Temporal lobe (tissue), 4 donors: ENCODE measurements at places on chromosomes 4 and X. TPM values are rescaled to one million over a fixed set of nuclear protein-coding genes. Genes with fewer than 3 reads are reported as not detected.

The HTR2C gene
- total RNA-seq: 1.5 TPM

The DCX gene
- 461 TPM for total RNA-seq

The BEX5 gene
- total RNA-seq: 36.1 TPM

The BBS7 gene
- total RNA-seq: 34.4 TPM

The OCIAD2 gene
- total RNA-seq: 24.3 TPM

The DNAAF6 gene
- not detected for total RNA-seq

The ZCCHC18 gene
- 21.6 TPM for total RNA-seq

The DOK7 gene
- 0.49 TPM for total RNA-seq

The FAT1 gene
- 32.7 TPM for total RNA-seq

The GLRA3 gene
- 6.1 TPM for total RNA-seq

The ZAR1 gene
- 0.25 TPM for total RNA-seq
